ENCODE measurements at places on chromosomes 2 and 18.

- no peak for DNase-seq
These were observed 20.4 kb downstream of the GPD2 start for GRCh38 chr2:156456616-156457015.

GRCh38 chr18:29664278-29665036 lies 1378.1 kb downstream of the DSC3 start:
- no peak for DNase-seq

GRCh38 chr2:199378948-199379650 lies 78.6 kb downstream of the SATB2 start:
- DNase-seq: peak; percentile 53

- no peak for DNase-seq
These were observed 13.1 kb upstream of the GPR55 start for GRCh38 chr2:230938098-230938497.

DNA sequence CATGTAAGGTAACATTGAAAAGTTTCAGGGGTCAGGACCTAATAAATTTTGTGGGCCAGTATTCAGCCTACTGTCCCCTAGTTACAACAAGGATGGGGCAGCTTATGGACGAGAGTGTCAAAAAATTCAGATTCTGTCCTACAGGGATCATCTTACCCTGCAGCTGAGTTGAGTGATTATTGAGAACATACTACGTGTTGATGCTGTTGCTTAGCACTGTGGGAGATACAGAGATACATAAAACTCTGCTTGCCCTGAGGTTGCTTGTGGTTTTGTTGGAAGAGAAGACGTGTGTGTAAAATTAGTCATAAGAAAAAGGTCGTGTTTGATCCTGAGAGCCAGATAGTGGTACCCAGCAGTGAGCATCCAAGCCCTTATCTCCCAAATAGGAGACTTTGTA lies 253.2 kb downstream of the NEDD4L start:
- no peak for DNase-seq

DNA sequence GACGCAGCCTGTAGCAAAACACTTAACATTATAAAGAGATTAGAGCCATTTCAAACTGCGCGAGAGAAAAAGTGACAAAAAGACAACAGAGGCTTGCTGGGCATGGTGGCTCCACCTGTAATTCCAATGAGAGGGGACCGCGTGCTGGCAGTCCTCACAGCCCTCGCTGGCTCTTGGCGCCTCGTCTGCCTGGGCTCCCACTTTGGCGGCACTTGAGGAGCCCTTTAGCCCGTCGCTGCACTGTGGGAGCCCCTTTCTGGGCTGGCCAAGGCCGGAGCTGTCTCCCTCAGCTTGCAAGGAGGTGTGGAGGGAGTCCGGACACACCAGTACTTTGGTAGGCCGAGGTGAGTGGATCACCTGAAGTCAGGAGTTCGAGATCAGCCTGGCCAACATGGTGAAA lies 9.3 kb upstream of the IFIH1 start:
- DNase-seq: no peak

- DNase-seq: no peak
These were observed 28.0 kb downstream of the GCG start for GRCh38 chr2:162123806-162124758.

GRCh38 chr18:47881752-47882455 lies 48.6 kb downstream of the SMAD2 start:
- DNase-seq: peak; percentile 44

DNA sequence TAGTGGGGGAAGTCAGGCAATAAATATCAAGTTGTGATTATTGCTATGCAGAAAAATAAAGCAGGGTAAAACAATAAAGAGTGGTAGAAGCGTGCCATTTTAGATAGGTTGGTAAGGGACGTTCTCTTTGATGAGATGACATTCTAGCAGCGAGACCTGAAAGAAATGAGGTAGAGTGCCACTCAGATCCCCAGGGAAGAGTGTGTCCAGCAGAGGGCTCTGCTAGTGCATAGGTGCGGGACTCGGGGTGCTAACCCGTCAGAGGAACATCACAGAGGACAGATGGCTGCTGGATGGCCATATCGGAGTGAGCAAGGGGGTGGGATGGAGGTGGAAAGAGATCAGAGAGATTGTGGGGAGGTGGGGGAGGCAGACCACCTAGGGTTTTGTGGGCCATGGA lies 16.3 kb upstream of the GTF2A1L start:
- no peak for DNase-seq

GRCh38 chr2:65722028-65722778 lies 289.8 kb upstream of the SPRED2 start:
- DNase-seq: no peak

GRCh38 chr2:205975082-205975949 lies 110.7 kb downstream of the INO80D start:
- no peak for DNase-seq

- DNase-seq: no peak
These were observed 338.8 kb upstream of the ID2 start for GRCh38 chr2:8343031-8343430.

GRCh38 chr2:228321015-228321414 lies 139.5 kb upstream of the SPHKAP start:
- DNase-seq: no peak

GRCh38 chr2:74327199-74327598 lies 16.0 kb downstream of the SLC4A5 start:
- DNase-seq: no peak

DNA sequence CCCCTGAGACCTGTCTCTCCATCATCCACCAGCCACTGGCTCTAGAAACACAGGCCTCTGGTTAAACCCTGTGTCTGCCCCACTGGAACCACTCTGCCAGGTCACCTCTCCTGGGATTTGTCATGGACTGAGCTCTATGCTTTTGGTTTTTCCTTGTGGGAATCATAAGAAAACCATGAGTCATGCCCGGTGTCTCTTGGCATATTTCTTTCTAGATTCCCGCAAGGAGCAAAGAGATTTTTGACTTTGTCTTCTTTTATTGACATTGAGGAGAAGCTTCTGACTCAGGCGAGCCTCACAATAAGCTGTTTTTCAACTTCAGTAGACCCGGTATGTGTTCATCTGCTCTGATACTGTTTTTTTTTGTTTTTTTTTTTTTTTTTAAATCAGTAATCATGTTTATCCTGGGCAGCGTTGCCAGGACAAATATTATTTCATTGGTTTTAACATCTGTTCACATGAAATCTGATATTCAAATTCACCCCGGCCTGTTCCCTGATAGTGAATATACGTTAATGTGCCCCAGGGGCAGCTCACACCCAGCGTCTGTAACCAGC lies 207.1 kb downstream of the ACKR3 start:
- DNase-seq: peak; percentile 52

- no peak for DNase-seq
These were observed 3.0 kb downstream of the HPCAL1 start for GRCh38 chr2:10305715-10306114.

- DNase-seq: no peak
These were observed 19.6 kb upstream of the DNAH7 start for GRCh38 chr2:196088203-196088602.

- no peak for DNase-seq
These were observed 1103.0 kb downstream of the CBLN2 start for GRCh38 chr18:71441156-71441555.

DNA sequence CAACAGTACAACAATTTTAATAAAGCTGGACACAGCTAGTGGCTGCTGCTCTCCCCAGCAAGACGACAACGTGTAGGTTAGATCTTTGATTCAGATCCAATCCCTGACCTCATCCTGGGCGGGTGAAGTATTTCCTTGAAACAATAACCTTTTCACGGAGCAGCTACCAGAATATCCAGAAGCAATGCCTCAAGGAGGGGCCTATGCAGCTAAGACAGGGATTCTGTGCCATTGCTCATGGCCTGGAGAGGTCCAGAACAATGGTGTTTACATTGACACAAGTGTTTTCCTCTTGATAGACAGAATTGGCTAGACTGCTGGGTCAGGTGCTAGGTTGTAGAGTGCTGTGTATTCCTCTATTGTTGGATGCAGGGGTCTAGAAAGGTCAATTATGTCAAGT lies 520.1 kb downstream of the BCL11A start:
- no peak for DNase-seq

- DNase-seq: no peak
These were observed 336.6 kb upstream of the CWC22 start for GRCh38 chr2:180343528-180344345.

- DNase-seq: no peak
These were observed 96.2 kb downstream of the MAIP1 start for GRCh38 chr2:200051611-200051945.

- DNase-seq: no peak
These were observed 118.1 kb downstream of the NOL10 start for GRCh38 chr2:10571673-10572072.

- DNase-seq: no peak
These were observed 547 bp downstream of the SLC35F5 start for GRCh38 chr2:113755835-113756354.

DNA sequence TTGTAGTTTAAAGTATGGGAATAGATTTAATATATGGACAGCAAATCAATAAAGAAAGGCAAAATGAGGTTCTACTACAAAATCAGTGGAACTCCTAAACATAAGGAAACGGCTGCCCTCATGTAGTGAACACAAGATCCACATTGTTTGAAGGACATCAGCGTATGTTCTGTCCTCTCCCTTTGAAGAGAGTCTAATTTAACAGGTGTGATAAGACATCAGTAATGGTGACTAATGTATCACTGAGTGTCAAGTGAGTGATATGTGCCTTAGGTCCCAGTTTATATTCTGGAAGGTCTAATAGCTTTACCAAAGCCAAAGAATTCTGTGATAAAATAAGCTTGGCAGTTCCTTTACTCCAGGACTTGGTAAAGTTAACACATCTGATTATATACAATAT lies 248.7 kb downstream of the PTPRM start:
- no peak for DNase-seq

DNA sequence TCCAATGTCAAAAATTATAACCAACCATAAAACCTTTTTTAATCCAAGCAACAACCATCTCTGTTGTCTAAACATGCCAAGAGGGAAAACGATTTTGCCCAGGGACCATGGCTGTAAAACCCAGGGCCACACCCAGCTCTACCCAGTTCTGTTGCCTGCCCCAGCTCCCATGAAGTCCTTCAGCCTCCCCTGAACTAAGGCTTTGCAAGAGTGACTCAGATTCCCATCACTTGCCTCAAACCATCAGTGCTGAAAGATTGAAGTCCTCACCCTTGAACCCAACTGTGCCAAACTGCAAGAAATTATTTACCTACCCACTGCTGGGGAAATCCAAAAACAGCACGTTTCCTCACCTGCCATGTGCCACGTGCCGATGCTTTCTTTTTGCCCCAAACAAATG lies 102.5 kb downstream of the TFCP2L1 start:
- DNase-seq: no peak

GRCh38 chr18:49768051-49768391 lies 45.3 kb downstream of the ACAA2 start:
- no peak for DNase-seq

DNA sequence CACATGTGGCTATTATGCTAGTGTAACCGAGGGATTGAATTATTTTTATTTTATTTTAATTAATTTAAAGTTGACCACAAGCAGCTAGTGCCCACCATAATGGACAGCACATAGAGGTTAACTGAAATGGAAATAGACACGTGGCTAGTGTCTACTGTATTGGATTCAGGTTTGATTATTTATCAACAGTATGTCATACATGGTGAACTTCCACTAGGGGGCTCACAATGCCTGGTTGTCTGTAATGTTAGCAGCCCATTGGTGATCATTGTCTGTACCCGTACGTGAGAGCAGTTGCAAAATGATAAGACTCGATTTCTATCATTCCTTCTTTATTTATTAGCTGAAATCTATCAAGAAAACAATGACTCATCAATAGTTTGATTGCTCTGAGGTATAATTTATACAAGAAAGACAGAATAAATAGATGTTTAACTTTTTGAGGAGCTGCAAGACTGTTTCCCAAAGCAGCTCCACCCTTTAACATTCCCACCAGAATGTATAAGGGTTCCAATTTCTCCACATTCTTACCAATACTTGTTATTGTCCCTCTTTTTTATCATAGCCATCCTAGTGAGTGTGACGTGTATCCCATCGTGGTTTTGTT lies 76.5 kb downstream of the CYBRD1 start:
- DNase-seq: no peak

GRCh38 chr2:47218899-47219525 lies 63.9 kb upstream of the STPG4 start:
- DNase-seq: no peak

- no peak for DNase-seq
These were observed 386.0 kb upstream of the ATP5MC3 start for GRCh38 chr2:175567435-175568061.

GRCh38 chr2:71830497-71831192 lies 317.0 kb downstream of the CYP26B1 start:
- DNase-seq: no peak

- DNase-seq: no peak
These were observed 45.8 kb upstream of the HS6ST1 start for GRCh38 chr2:128364441-128364911.

- DNase-seq: no peak
These were observed 33.0 kb downstream of the SP140L start for GRCh38 chr2:230360028-230360427.

GRCh38 chr2:57725337-57725947 lies 321.2 kb upstream of the VRK2 start:
- DNase-seq: no peak

DNA sequence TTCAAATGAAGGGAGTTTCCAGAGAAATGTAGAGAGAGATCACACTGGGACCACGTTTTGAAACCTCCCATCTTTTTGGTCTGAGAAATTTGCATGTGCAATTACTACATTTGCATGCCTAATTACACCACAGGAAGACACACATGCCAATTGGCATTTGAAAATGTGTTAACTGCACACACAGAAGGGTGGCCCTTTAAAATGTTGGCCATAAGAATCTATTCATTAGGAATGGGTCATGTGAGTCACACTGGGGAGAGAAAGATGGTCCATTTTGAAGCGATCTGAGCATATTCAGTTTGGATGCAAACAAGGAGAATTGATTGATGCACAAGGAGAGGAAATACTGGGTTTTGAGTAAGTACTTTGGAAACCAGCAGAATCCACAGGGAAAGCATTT lies 1407.1 kb upstream of the ACVR2A start:
- DNase-seq: no peak

GRCh38 chr2:220489121-220489520 lies 861.7 kb downstream of the SLC4A3 start:
- no peak for DNase-seq

- DNase-seq: no peak
These were observed 209.2 kb upstream of the SMAD2 start for GRCh38 chr18:48139431-48140347.

GRCh38 chr18:74148543-74149070 lies 284 bp downstream of the TIMM21 start:
- no peak for DNase-seq

DNA sequence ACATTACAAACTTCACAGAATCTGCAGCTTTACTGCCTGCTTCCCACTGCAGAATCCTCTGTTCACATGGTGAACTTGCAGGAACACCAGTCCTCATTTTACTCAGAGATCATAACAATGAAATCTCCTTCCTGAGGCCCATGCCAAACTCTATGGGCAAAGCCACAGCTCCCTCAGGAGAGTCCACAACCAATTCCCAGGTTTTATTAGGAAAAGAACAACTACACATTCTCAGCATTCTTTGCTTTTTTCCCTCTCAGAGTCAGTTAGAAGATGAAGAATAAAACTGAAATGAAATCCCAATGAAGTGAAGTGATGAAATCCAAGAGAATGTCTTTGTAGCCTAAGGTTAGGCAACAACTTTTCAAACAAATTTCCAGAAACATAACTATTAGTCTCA lies 233.7 kb downstream of the DSEL start:
- DNase-seq: no peak

GRCh38 chr2:16375351-16375750 lies 290.3 kb downstream of the CYRIA start:
- no peak for DNase-seq

- no peak for DNase-seq
These were observed 124.9 kb upstream of the PIEZO2 start for GRCh38 chr18:11274144-11274794.

- no peak for DNase-seq
These were observed 238.4 kb upstream of the CXCR4 start for GRCh38 chr2:136356125-136357006.

Data from non-pigmented ciliary epithelial cell (primary cell).